Osteocyte (in vitro differentiated cells): ENCODE measurements at places on chromosomes 1 and 21. TPM values are rescaled to one million over a fixed set of nuclear protein-coding genes. Genes with fewer than 3 reads are reported as not detected.

DNA sequence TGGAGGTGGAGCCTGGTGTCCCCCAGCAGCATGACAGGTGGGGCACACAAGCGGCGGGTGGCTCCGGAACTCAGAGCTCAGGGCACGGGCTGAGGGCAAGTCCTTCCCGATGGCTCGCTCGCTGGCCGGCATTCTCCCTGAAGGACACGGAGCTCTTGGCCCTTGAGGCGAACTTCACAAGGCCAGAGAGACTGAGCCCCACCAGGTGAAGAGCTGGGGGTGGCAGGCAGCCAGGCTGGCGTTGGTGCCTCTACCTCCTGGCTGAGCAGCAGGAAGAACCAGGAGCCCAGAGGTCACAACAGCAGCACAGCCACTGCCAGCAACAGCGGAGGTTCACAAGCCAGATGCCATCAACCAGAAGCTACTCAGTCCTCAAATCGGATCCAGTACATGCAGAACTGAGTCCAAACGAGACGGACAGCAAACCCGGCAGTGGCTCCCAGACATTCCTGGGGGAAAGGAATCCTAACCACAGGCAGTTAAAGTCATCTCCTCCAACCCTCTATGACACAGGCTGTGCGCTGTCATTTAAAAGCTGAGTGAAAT lies 54.1 kb downstream of the NPHP4 start:
- H3K4me3 ChIP-seq, result no peak overlapping the region
- peaks cover 10% of the 10 kb centered on the region for H3K36me3 ChIP-seq
- H3K27me3 ChIP-seq, result no peaks in the 10 kb centered on the region
- DNase-seq, result peak; percentile 83
- H3K4me1 ChIP-seq, result peaks cover 32% of the 10 kb centered on the region

DNA sequence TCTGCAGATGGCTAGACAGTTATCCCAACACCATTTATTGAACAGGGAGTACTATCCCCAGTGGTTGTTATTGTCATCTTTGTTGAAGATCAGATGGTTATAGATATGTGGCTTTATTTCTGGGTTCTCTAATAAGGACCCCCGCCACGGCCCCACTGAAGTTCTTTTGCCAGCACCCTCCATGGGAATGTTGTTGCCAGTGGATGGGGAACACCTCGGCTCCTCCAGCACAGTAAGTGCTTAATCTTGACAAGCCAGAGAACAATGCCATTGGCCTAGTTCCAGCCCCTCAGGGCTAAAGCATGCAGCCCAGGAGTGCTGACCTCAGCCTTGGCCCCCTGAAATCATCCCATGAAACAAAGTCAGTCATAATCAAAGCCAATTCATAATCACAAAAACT lies 337.6 kb downstream of the AGBL4 start:
- no peak overlapping the region for H3K4me3 ChIP-seq
- H3K4me1 ChIP-seq, result no peaks in the 10 kb centered on the region
- no peak for DNase-seq
- no peak overlapping the region for H3K27ac ChIP-seq
- no peaks in the 10 kb centered on the region for H3K36me3 ChIP-seq

GRCh38 chr1:17558954-17559614 lies 19.6 kb downstream of the ARHGEF10L start:
- H3K27ac ChIP-seq, result no peak overlapping the region
- peaks cover 55% of the 10 kb centered on the region for H3K4me1 ChIP-seq
- H3K4me3 ChIP-seq, result no peak overlapping the region
- DNase-seq, result no peak
- no peaks in the 10 kb centered on the region for H3K36me3 ChIP-seq

DNA sequence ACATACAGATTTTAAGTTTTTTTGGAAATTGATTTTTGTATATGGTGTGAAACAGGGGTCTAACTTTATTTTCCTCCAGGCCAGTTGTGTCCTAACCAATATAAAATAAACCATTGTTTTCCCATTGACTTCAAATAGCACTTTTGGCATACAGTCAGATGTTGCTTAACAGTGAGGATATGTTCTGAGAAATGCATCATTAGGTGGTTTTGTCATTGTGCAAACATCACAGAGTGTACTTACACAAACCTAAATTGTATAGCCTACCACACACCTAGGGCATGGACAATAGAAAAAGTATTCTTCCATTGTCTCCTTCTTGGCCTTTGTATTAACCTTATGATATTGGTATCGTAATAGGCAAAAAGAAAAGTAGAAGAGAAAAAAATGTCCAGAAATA lies 37.4 kb upstream of the DISP1 start:
- H3K27me3 ChIP-seq, result peaks cover 18% of the 10 kb centered on the region
- H3K4me3 ChIP-seq, result no peak overlapping the region
- H3K4me1 ChIP-seq, result peaks cover 9% of the 10 kb centered on the region
- DNase-seq, result no peak

DNA sequence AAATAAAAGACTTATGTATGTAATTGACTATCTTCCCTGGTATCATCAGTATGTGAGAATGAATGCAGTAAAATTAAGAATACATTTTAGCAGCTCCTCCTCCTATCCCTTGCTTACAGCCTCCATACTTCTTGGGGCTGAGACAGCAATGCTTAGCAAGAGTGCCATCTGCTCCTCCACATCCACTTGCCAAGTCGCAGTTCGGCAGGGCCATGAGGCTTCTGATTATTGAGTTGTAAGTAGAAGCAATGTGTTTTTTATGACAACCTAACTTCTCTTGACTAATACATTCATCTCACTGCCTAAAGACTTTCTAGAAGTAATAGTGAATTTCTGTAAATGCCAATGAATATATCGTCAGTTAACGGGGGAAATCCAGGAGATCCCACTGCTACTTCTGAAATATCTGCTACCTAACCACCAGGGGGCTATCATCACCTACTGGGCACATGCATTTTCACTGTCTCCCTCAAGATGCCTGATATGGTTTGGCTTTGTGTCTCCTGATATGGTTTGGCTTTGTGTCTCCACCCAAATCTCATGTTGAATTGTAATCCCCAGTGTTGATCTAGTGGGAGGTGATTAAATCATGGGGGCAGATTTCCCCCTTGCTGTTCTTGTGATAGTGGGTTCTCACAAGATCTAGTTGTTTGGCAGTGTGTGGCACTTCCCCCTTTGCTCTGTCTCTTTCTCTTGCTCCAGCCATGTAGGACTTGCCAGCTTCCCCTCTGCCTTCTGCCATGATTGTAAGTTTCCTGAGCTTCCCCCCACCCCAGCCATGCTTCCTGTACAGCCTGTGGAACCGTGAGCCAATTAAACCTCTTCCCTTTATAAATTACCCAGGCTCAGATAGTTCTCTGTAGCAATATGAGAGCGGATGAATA lies 59.6 kb downstream of the EXTL2 start:
- H3K27ac ChIP-seq, result no peak overlapping the region
- H3K36me3 ChIP-seq, result no peaks in the 10 kb centered on the region
- H3K4me3 ChIP-seq, result no peak overlapping the region
- no peak for DNase-seq

GRCh38 chr1:23126200-23126599 lies 42.5 kb downstream of the LUZP1 start:
- no peaks in the 10 kb centered on the region for H3K27me3 ChIP-seq
- peaks cover 59% of the 10 kb centered on the region for H3K4me1 ChIP-seq
- H3K36me3 ChIP-seq, result peaks cover 3% of the 10 kb centered on the region
- H3K27ac ChIP-seq, result peak overlapping the region; percentile 29

GRCh38 chr1:17053685-17054410 lies at the start of gene SDHB:
Gene SDHB (minus strand): TSS chr1:17054032. CDS start chr1:17054019, 13 bp downstream.
- H3K27me3 ChIP-seq, result peaks cover 7% of the 10 kb centered on the region
- peak within 1 kb of the TSS; percentile 98 for H3K27ac ChIP-seq
- H3K4me3 ChIP-seq, result peak within 1 kb of the TSS; percentile 100
- peak; percentile 100 for DNase-seq
- H3K36me3 ChIP-seq, result peaks cover 5% of the 10 kb centered on the region
- H3K4me1 ChIP-seq, result peaks cover 23% of the 10 kb centered on the region

DNA sequence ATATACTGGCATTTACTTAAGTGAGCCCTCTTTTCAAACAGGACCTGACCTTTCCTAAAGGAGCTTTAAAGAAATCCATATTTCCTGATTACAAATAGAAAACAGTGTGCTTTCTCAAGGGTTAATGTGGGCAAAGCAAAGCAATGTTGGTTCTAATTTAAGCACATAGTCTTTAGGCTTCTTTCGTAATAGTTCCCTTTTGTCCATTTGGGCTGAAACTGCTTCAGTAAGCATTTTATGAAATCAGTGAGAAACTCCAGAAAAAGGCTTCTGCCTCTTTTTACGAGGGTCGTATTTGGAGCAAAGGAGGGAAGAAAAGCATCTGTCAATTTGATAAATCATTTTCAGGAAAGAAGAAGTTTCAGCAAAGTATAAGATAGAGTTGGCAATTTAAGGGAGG lies 331.2 kb downstream of the KIF26B start:
- H3K36me3 ChIP-seq, result no peaks in the 10 kb centered on the region
- peaks cover 6% of the 10 kb centered on the region for H3K27me3 ChIP-seq
- H3K4me1 ChIP-seq, result no peaks in the 10 kb centered on the region
- no peak for DNase-seq
- no peak overlapping the region for H3K4me3 ChIP-seq

GRCh38 chr1:6486433-6487011 lies 4.9 kb downstream of the PLEKHG5 start:
- H3K4me3 ChIP-seq, result peak overlapping the region; percentile 72
- H3K27ac ChIP-seq, result peak overlapping the region; percentile 71
- H3K27me3 ChIP-seq, result no peaks in the 10 kb centered on the region

- no peaks in the 10 kb centered on the region for H3K4me1 ChIP-seq
- peaks cover 2% of the 10 kb centered on the region for H3K36me3 ChIP-seq
- H3K27me3 ChIP-seq, result peaks cover 14% of the 10 kb centered on the region
- H3K27ac ChIP-seq, result no peak overlapping the region
These were observed 33.7 kb downstream of the ZBTB18 start for GRCh38 chr1:244084763-244085162.

GRCh38 chr1:36085686-36086526 lies 2.0 kb downstream of the TEKT2 start:
- no peak overlapping the region for H3K27ac ChIP-seq
- DNase-seq, result peak; percentile 75
- H3K4me3 ChIP-seq, result no peak overlapping the region
- H3K27me3 ChIP-seq, result no peaks in the 10 kb centered on the region
- H3K36me3 ChIP-seq, result no peaks in the 10 kb centered on the region

- no peak overlapping the region for H3K27ac ChIP-seq
- H3K36me3 ChIP-seq, result peaks cover 22% of the 10 kb centered on the region
- H3K27me3 ChIP-seq, result no peaks in the 10 kb centered on the region
- no peaks in the 10 kb centered on the region for H3K4me1 ChIP-seq
These were observed 6.2 kb downstream of the CCDC17 start for GRCh38 chr1:45617618-45618017.

DNA sequence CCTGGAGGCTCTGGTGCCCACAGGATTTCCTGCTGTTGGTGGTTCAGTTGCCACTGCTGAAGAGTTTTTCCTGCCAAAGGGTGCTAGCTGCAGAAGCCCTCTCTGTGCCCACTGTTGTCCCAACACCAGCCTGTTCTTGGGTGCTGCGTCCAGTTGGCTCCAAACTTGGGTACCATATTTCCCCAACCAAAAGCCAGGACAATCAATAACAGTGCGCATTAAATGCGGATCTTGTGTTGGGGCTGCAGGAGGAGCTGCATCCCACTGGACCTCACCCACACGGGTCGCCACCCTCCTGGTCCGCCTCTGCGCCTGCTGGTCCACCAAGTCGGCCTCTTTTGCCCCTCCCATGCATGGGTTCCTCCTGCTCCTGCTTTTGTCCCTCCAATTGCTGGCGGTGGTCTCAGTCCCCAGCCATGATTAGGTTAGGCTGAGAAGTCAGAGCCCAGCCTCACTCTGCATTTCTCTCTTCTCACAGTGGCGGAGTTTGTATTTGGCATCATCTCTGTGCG lies 9.8 kb downstream of the ABCG1 start:
- H3K4me3 ChIP-seq, result no peak overlapping the region
- H3K36me3 ChIP-seq, result peaks cover 9% of the 10 kb centered on the region
- H3K27ac ChIP-seq, result no peak overlapping the region
- H3K4me1 ChIP-seq, result peaks cover 28% of the 10 kb centered on the region

DNA sequence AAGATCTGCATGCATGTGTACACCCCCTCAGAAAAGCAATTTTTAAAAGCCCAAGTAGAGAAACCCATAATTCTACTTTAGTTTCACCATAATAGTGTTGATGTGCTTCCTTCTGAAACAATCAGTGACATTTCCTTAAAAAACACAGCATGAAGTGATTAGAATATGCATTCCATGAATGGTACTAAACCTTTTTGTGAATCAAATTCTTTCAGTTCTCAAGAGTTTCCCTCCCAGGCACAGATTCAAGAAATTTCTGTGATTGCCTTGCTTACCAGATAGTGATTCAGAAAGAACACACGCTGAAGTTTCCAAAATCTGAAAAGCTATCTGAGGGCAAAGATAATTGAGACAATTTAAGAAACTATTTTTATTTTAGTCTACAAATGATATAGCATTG lies 136.4 kb upstream of the ADGRL2 start:
- no peaks in the 10 kb centered on the region for H3K36me3 ChIP-seq
- H3K4me1 ChIP-seq, result peaks cover 6% of the 10 kb centered on the region
- H3K27me3 ChIP-seq, result no peaks in the 10 kb centered on the region
- H3K4me3 ChIP-seq, result no peak overlapping the region

DNA sequence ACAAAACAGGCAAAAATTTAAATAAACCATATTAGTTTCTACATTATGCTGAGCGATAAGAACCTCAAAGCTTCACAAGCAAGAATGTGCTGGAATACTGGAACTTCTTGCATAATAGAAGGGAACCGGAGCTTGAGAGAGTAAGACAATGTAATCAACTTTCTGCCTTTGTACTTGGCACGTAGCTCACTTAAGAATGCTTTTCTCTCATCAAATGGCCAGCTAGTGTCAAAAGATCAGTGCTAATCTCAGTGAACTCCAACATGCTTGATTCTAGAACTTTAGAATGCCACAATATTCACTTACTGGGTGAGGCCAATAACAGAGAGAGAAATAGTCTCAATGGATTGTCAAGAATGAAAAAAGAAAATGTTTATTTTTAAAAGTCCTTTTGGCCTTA lies 486.1 kb upstream of the LRRC7 start:
- no peak overlapping the region for H3K27ac ChIP-seq
- H3K27me3 ChIP-seq, result peaks cover 3% of the 10 kb centered on the region
- no peak for DNase-seq
- no peaks in the 10 kb centered on the region for H3K36me3 ChIP-seq
- no peak overlapping the region for H3K4me3 ChIP-seq

- H3K27me3 ChIP-seq, result no peaks in the 10 kb centered on the region
- H3K4me3 ChIP-seq, result no peak overlapping the region
- H3K4me1 ChIP-seq, result no peaks in the 10 kb centered on the region
- H3K27ac ChIP-seq, result no peak overlapping the region
- H3K36me3 ChIP-seq, result no peaks in the 10 kb centered on the region
These were observed 140.2 kb upstream of the DNAH14 start for GRCh38 chr1:224789311-224789710.

- H3K4me3 ChIP-seq, result peak overlapping the region; percentile 73
- peaks cover 1% of the 10 kb centered on the region for H3K36me3 ChIP-seq
- H3K4me1 ChIP-seq, result peaks cover 69% of the 10 kb centered on the region
- peak overlapping the region; percentile 92 for H3K27ac ChIP-seq
- DNase-seq, result no peak
- H3K27me3 ChIP-seq, result no peaks in the 10 kb centered on the region
These were observed 1.0 kb upstream of the EFNA1 start for GRCh38 chr1:155126556-155127104.

- no peak overlapping the region for H3K4me3 ChIP-seq
- no peak overlapping the region for H3K27ac ChIP-seq
- no peaks in the 10 kb centered on the region for H3K36me3 ChIP-seq
- no peak for DNase-seq
- no peaks in the 10 kb centered on the region for H3K27me3 ChIP-seq
- H3K4me1 ChIP-seq, result peaks cover 2% of the 10 kb centered on the region
These were observed 41.2 kb downstream of the DMAP1 start for GRCh38 chr1:44254392-44254910.

GRCh38 chr21:15967661-15968060 lies 237.9 kb downstream of the USP25 start:
- H3K36me3 ChIP-seq, result no peaks in the 10 kb centered on the region
- no peak for DNase-seq
- peaks cover 17% of the 10 kb centered on the region for H3K4me1 ChIP-seq

FAM72A gene
- 3.2 and 4.3 TPM in 2 replicates for total RNA-seq

PGLYRP3 gene
- total RNA-seq, result not detected in 2 replicates

MROH9 gene
- total RNA-seq, result not detected in 2 replicates

MMP23B gene
- 4.8 and 8.5 TPM in 2 replicates for total RNA-seq

ASCL5 gene
- total RNA-seq, result not detected in 2 replicates

HMCN1 gene
- 91.4 and 95.9 TPM in 2 replicates for total RNA-seq

BRINP3 gene
- total RNA-seq, result 0.38 and 0.78 TPM in 2 replicates

RIPPLY3 gene
- total RNA-seq, result 0.21 and 0.27 TPM in 2 replicates
